ENCODE measurements at places on chromosomes 1 and 21. TPM values are rescaled to one million over a fixed set of nuclear protein-coding genes. Genes with fewer than 3 reads are reported as not detected.

- DNase-seq: no peak
Observed at GRCh38 chr1:40715491-40716059, 24.1 kb downstream of the NFYC start.

GRCh38 chr21:43585924-43586413 lies 73.3 kb downstream of the HSF2BP start:
- no peak for DNase-seq

DNA sequence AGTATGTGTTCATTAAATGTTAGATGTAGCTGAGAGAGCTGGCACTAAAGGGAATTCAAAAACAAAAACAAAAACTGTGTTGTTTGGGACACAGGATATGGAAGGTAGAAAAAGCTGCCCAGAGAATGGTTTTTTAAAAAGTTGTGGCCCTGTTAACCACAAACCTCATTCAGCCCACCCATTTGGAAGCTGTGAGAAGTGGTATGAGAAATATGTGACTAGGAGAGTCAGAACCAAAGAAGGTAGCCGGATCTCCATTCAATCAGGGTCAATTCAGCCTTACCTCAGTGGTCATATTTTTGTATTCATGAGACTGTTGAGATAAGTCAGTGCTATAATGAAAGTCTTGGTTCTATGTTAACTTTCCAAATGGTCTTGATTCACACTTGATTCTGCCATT lies 29.8 kb upstream of the CACYBP start:
- DNase-seq: no peak

The PPM1J gene
- 1.00 TPM for total RNA-seq

GRCh38 chr1:27403931-27404330 lies 11.5 kb downstream of the GPR3 start:
- no peak for DNase-seq

GRCh38 chr1:165576536-165576935 lies 32.7 kb downstream of the LRRC52 start:
- DNase-seq: no peak

GRCh38 chr1:93845538-93846205 lies 33.3 kb downstream of the DNTTIP2 start:
- DNase-seq: no peak

The CR1 gene
- total RNA-seq: 0.91 TPM

The CYP4A22 gene
- total RNA-seq: 0.27 TPM

GRCh38 chr1:221877311-221877710 lies 135.4 kb upstream of the DUSP10 start:
- no peak for DNase-seq

The CTSS gene
- 7.3 TPM for total RNA-seq

GRCh38 chr1:101245246-101245927 lies 8.6 kb downstream of the S1PR1 start:
- no peak for DNase-seq

The TINAGL1 gene
- 4.5 TPM for total RNA-seq

- DNase-seq: no peak
Observed at GRCh38 chr1:169110689-169111447, 4.4 kb downstream of the ATP1B1 start.

- DNase-seq: no peak
Observed at GRCh38 chr21:23977971-23978370, 1629.3 kb downstream of the MRPL39 start.

DNA sequence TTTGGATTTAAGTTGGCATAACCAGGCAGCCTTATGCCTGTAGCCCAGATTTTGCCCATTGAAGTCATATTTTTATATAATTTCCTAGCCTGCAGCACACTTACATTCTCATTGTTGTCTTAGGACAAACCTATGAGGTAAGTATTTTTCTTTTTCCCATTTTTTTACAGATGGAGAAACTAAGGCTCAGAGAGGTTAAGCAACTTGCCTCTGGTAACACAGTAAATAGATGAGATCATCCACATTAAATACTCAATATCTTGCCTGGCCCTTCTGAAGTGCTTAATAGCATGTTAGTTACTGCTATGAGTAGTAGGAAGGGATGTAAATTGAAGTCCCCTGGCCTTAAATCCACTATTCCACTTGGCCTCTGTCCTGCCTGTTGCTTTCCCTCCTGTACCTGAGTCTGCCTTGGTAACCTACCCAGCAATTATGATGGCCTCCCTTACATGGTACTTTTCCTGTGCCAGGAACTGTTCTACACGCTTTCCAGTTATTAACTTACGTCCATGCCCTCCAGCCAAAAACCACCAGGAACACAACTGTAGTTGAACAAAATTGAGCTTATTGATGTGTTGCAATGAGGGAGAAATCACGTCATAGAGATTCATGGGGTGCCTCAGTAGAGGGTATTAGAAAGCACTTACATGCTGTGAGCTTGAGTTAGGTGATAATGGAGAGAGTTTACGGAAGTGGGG lies 111.6 kb upstream of the FGGY start:
- no peak for DNase-seq

The ATP1A4 gene
- total RNA-seq: 0.64 TPM

The NR1I3 gene
- total RNA-seq: not detected

DNA sequence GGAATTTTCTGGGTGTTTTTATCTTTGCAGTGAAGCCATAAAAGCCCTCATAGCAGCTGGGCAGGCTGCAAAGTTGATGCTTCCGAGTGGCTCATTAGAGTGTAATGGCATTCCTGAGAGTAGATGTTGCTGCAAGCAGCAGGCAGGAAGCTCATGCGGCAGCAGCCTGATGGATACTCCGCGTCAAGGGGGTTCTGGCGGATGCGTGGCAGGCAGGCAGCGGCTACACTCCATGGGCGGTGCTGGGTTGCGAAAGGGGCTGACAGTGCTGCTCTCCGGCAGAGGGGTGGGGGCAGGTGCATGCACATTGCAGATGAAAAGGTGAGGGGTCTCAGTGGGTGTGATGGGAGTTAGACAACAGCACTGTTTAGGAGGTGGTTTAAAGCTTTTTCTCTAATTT lies 93.2 kb upstream of the AJAP1 start:
- no peak for DNase-seq

- no peak for DNase-seq
Observed at GRCh38 chr1:29838738-29839320, 602.5 kb downstream of the PTPRU start.

- DNase-seq: no peak
Observed at GRCh38 chr1:40998668-40999067, 19.2 kb downstream of the CTPS1 start.

- DNase-seq: no peak
Observed at GRCh38 chr1:92544756-92545165, 58.0 kb upstream of the GFI1 start.

GRCh38 chr1:184533915-184534314 lies 147.1 kb downstream of the C1orf21 start:
- no peak for DNase-seq

GRCh38 chr1:183794088-183794487 lies 10.8 kb upstream of the RGL1 start:
- no peak for DNase-seq

The NBPF12 gene
- 26.0 TPM for total RNA-seq

DNA sequence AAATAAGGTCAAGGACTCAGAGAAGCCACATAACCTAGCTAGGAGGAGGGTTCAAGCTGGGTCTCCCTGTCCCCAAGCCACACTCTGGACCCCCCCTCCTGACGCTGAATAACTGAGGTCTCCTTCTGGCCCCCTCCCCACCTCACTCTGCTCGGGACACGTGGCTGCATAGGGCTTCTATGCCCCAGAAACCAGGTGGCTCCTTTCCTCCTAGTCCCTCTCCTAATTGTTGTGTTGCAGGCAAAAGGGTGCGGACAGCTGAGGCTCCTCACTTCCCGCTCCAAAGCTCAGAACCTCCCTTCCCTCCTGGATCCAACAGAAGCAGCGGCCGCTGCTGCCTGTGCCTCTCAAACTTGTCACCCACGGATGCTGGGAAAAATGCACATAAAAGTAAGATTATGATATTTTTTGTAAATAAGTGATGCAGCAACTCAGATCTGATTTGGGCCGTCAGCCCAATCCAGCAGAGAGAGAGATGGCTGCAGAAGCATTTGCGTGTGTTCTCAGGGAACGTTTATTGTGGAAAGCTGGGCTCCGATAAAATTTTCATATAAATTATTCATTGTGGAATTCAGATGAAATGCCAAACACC lies 40.8 kb upstream of the C1orf174 start:
- no peak for DNase-seq

Measured in cerebellum (tissue), 4 donors.